ENCODE measurements at places on chromosomes 5 and 9. TPM values are rescaled to one million over a fixed set of nuclear protein-coding genes. Genes with fewer than 3 reads are reported as not detected.

Gene PCDHB14
- 1.5 TPM for total RNA-seq

Gene SAXO1
- total RNA-seq = 0.09 TPM

Gene PMPCA
- total RNA-seq = 94.5 TPM

Gene NR4A3
- 0.24 TPM for total RNA-seq

Gene TAS2R1
- total RNA-seq = not detected

DNA sequence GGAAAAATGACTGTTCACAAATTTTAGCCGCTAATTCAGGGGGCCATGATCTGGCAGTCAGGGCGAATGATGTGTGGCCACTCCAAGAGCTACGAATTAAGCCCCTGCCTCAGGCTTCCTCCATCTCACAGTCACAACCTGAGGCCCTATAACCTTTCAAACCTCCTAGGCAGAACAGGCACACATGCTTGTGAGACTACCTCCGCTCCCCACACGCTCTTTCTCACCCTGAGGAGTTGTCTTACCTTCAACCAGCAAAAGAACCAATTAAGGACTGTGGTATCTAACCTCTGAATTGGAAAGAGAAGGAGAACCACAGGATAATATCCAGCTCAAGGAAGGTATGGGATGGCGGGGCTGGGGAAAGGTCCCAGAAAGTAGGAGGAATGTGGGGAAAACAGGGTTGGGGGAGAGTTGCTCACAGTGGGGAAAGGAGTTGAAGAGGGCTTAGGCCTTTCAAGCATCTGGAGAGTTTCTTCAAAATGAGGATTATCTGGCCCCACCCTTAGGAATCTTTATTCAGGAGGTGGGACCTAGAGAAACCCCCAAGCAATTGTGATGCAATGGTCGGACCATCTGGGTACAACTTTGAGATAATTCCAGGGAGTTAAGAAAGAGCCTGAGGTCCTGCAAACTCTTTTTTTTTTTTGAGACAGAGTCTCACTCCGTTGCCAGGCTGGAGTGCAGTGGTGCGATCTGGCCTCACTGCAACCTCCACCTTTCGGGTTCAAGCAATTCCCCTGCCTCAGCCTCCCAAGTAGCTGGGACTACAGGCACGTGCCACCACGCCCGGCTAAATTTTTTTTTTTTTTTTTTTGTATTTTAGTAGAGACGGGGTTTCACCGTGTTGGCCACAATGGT lies 5.5 kb downstream of the PCDH1 start:
- peak; percentile 63 for DNase-seq

- no peak for DNase-seq
These were observed 18.0 kb downstream of the CLTA start for GRCh38 chr9:36208521-36209253.

- no peak for DNase-seq
These were observed 7.1 kb upstream of the PURA start for GRCh38 chr5:140106805-140107311.

- no peak for DNase-seq
These were observed 63.4 kb downstream of the CD180 start for GRCh38 chr5:67133217-67133616.

GRCh38 chr5:154984946-154985516 lies 28.5 kb upstream of the KIF4B start:
- no peak for DNase-seq

DNA sequence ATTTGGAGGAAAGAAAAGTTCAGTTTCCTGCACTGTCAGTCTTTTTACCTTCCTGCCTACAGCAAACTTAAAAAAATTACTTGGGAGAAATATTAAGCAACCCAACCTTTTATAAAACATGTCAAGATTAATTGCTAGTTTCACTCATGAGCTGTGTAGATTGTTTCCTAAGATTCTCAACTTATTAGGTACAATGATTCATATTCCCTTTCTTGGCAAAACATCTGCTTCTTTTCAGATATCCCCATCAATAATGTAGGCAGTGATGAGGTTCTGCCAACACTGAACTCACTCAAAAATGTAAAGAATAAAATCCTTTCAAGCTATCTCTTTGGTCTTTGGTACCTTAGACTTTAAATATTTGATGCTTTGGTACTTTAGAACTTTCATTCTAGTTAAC lies 56.0 kb downstream of the ISL1 start:
- DNase-seq = no peak

- peak; percentile 78 for DNase-seq
These were observed 63.1 kb downstream of the CXXC5 start for GRCh38 chr5:139711067-139711905.

- DNase-seq = no peak
These were observed 26.9 kb downstream of the ADAMTS2 start for GRCh38 chr5:179318221-179318955.

Measured in H9 (cell line).